ENCODE measurements at places on chromosomes 12 and 14.

- no peak for DNase-seq
Observed at GRCh38 chr12:52694151-52694550, 9.2 kb downstream of the KRT77 start.

- no peak for DNase-seq
Observed at GRCh38 chr14:102571478-102572042, 20.9 kb upstream of the RCOR1 start.

GRCh38 chr12:63821781-63822251 is 22.7 kb upstream of the SRGAP1 start:
- DNase-seq, result no peak

DNA sequence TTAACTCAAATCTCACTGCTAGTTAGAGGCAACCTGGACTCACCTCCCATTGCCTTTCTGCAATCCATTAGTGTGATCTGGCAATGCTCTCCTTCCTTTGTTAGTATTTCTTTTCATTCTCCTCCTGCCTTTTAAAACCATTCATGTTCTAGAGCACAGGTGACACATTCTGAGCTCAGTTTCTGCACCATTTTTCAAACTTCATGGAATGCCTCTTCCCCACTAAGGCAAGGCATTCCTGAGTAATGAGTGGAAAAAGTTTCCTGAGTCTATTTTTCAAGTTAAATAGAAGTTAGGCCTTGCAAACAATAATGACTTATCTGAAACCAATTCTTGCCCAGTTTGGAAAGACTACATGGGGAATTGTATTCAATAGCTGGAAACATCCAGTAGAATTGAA is 1001.8 kb downstream of the BCL11B start:
- no peak for DNase-seq

DNA sequence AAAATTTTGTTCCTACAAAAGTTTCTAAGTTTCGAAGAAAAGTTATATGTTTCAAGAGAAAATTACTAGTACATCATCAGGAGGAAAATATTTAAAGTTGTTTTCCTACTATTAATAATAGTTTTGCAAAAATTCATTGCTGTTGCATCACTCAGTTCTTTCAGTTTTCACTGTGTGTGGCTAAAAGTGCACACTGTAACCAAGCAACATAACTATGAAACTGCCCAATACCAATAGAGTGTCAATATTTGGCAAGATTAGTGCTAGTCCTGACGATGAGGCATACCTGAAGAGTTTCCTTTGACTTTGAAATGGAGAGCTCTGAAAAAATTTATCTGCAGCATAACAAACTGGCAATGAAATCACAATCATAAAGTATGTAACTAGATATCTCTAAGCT is 194.3 kb downstream of the CPNE8 start:
- no peak for DNase-seq

DNA sequence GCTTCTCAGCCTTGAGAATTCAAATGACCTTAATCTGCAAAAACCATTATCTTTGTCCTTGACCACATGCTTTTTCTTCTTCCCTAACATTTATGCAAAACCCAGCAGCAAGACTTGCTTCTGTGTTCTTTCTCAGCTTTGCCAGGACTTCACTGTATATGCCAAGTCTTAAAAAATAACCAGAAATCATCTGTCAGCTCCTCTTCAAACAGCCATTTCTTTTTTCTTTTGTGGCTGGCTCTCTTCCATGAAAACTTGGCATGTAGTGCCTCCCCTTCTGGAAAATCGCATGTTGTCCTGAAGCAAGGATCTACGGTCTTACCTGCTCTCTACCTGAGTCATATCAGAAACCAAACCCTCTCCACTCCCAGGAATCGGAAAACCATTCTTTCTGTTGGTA is 364.9 kb downstream of the RPS29 start:
- DNase-seq, result no peak

GRCh38 chr12:10409392-10409791 is at the start of gene KLRC4:
TSS of gene KLRC4 (minus strand) at chr12:10409757. CDS start at chr12:10409575, 182 bp downstream.
- no peak for DNase-seq

DNA sequence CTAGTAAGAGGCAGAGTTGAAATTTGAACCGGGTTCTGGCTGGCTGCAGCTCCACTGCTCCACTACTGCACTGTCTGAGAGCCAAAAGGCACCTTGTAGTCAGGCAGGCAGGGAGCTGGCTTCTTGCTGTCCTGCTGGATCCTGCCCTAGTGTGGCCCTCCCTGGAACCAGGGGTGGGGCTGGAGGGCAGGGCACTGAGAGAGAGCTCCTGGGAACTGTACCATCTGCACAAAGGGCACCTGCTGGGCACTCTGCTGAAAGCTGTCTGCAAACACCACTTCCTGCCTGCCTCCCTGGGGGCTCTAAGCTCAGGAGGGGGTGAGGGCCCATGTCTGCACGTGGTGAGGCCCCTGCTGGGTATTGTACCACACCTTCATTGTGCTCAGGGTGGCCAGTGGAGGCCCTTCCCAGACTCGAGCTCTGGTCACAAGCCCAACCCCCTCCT is 19.0 kb upstream of the TCL1B start:
- no peak for DNase-seq

- no peak for DNase-seq
Observed at GRCh38 chr12:41439801-41440200, 251.7 kb downstream of the PDZRN4 start.

GRCh38 chr12:14846876-14847580 is 3.7 kb upstream of the ART4 start:
- no peak for DNase-seq

GRCh38 chr12:943051-943450 is 6.4 kb downstream of the RAD52 start:
- DNase-seq, result no peak

DNA sequence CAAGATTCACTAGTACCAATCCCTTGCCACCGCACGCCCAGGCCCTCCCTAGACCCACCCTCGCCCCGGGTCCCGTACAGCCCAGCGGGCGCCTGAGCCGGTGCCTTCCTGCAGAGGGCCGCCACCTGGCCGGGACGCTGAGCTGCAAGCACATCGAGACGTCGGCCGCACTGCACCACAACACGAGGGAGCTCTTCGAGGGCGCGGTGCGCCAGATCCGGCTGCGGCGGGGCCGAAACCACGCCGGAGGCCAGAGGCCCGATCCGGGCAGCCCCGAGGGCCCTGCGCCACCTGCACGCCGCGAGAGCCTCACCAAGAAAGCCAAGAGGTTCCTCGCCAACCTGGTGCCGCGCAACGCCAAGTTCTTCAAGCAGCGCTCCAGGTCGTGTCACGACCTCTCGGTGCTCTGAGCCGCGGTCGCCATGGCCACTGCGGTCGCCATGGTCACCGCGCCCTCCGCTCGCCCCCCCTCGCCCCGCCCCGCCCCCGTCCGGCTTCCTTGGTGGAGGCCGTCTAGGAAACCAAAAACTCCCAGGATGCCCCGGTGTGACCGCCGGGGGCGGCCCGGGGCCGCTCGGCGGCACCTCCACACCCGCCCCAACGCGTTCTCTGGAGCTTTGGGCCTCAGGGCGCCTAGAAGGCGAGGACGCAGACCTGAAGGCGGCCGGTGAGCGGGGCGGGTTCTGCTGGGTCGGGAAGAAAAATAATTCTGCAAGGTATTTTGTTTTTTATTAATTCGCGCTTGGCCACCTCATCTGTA is 3.7 kb downstream of the REM2 start:
- DNase-seq, result peak; percentile 54

DNA sequence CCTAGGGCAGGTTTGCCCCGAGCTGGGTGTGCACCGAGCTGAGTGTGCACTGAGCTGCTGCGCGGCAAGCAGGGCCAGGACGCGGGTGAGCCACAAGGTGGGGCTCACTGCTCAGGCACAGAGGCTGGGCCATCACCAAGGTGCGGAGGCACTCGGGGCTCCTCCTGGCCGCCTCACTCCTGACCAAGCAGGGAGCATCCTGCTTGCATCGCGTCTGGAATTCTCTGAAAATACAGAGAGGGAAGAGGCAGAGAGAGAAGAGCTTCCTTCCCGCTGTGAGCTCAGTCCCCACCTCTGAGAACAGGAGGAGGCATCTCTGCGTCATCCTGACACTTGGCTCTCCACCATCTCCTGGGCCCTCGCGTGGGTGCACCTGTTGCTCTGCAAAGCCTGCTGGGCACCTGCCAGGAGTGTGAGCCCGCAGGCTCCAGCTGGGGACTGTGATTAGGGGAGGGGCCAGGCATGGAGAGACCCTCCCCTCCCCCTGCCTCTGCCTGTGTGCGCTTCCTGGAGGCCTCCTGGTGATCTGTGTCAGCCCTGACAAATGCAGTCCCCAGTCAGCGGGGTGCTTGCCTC is 116.3 kb downstream of the GLT1D1 start:
- DNase-seq, result no peak

- no peak for DNase-seq
Observed at GRCh38 chr14:104937694-104938365, 13.2 kb downstream of the PLD4 start.

GRCh38 chr14:24925771-24926374 is 124.1 kb downstream of the STXBP6 start:
- no peak for DNase-seq

DNA sequence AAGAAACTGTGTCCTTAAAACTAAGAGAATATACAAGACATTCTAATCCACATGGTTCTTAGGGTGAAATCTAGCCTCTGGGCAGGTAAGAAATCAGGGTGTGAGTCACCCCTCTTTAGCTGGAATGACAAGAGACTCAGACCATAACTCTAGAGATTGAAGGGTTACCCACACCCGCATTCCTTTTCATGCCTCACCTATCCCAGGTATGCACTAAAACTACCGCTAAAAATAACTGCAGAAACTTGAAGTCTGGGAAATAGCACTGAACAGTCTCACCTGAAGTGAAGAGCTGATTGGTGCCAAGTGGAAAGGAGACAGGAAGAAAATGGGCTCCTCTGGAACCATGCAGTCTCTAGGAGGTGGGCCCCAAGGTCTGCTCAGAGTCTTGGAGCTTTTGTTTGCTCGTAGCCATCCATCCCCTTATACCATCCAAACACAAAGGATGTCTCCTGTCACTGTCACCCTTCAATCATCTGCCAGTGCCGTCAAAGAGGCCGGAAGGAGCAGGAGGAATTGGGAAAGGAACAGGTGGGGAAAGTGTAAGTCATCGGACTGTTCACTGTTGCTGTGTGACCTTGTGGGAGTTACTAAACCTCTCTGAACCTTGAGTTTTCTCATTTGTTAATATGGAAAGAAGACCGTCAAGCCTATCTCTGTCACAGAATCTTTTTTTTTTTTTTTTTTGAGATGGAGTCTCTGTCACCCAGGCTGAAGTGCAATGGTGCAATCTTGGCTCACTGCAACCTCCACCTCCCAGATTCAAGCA is 22.4 kb downstream of the DDX47 start:
- DNase-seq, result no peak

GRCh38 chr14:51479584-51480325 is 172.0 kb upstream of the FRMD6 start:
- no peak for DNase-seq

DNA sequence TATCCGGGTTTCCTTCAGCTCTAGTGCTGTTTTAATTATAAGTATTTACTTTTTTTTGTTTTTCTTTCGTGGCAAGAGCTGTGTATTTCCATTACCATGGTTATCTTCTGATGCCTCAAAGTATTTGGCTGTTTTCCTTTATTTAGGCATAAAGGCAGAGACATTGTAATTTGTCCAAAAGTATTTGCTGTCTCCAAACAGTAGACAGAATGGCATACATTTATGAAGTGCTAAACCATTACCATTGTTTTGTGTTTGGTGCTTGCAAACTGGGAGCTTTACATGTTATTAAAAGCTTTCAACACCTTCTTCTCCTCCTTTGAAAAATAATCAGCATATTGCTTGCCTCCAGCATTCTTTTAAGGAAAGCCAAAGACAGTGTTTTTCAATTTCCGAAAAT is 46.3 kb downstream of the FLRT2 start:
- no peak for DNase-seq

DNA sequence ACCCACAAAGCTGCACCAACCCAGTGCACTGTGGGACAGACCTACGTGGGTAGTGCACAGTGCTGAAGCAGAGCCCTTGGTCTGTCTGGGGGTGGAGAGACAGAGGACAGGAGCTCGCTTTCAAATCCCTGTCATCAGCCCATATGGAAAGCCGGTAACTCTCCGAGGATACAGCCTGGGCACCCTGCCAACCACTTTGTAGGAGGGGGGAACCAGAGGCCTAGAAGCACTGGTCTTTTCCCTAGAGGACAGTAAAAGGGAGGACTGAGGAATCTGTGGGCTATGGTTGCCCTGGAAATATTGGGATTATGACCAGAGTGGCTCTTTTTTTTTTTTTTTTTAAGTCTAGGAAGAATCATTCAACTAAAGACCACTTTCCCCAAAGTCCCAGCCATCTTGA is 74.3 kb downstream of the MAP3K9 start:
- no peak for DNase-seq

Measured in stimulated activated CD4-positive, alpha-beta T cell treated with anti-CD3 and anti-CD28 coated beads, Interleukin-1b, Interleukin-23, amount 100 ng/mL, for 4 hours (primary cell).